ENCODE measurements at places on chromosomes 3 and 15.

DNA sequence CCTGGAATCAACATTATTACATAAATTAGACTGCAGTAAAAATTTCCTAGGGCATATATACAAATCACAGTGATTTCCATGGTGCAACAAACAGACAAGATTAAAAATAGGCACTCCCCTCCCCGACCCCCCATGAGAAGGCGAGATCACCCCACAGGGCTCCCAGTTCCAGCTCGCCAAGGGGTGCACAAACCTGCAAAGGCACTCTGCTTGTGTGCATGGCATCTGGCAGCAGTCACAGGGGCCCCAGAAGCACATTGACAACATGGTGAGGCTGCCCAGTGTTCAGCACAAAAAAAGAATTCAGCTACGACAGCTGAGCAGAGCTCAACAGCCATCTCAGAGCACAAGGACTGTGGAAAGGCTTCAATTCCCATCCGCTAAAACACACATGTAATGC is 19.2 kb upstream of the CERS3 start:
- no peak for DNase-seq

DNA sequence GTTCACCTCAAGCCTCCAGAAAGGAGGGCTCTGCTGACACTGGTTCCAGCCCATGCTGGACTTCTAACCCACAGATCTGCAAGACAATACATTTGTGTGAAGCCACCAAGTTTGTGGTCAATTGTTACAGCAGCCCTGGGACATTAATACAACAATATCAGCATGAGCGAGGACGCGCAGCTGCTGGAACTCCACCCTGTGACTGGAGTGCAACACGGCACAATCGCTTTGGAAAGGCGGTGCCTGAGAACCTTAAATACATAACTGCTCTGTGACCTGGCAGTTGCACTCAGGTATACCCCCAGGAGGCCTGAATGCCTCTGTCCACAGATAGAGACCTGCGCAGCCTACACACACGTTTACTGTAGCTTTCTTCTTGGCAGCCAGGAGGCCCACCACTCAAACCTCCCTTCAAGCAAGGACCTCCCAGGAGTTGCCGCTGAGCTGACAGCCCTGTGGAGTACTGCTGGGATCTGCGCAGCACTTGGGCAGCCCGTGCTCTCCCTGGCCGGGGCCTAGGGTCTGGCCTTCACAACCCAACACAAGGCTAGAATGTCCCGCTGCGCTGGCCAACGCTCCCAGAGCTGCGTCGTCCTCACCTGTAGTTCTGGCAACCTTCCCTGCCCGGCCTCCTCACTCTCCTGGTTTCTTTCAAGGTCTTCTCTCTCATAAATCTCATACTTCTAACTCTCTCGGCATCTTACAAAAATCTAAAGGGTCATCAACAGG is 8.3 kb downstream of the MRPS25 start:
- DNase-seq: no peak

DNA sequence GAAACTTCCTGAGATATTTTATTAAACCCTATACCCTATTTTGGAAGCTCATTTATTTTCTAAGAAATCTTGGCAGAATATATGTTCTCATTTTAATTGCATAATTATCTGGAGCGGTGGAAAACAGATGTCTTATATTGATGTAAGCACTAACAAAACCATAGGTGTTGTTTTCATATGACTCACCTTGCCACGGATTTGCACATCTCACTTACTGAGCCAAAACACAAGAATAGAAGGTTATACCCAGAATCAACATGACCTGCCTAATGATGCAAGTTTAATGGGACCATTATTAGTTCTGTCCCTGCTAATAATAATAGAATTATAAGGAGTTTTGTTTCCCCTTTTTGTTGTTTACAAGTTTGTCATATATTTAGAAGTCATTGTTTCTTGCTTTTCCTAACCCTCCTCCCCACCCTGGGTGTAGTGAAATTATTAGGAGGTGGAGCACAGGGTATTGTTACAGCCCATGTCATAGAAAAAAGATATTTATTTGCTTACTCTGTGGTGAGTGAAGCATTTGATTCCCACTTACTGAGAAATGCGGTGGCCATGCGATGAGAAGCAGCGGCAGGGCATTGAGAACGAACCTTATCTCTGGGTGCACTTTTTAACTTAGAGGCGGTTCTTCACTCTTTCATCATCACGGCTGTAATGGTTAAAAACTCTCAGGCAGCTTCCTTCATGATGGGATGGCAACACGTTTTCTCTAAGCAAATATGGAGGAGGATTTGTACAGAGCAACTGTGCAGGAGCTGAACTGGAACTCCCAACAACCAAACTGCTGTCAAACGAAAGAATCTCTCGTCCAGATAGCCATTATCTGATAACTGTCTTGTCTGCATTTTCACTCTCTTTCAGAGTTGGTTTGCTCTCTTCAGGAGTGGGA is 521 bp downstream of the IL5RA start:
- DNase-seq: no peak

DNA sequence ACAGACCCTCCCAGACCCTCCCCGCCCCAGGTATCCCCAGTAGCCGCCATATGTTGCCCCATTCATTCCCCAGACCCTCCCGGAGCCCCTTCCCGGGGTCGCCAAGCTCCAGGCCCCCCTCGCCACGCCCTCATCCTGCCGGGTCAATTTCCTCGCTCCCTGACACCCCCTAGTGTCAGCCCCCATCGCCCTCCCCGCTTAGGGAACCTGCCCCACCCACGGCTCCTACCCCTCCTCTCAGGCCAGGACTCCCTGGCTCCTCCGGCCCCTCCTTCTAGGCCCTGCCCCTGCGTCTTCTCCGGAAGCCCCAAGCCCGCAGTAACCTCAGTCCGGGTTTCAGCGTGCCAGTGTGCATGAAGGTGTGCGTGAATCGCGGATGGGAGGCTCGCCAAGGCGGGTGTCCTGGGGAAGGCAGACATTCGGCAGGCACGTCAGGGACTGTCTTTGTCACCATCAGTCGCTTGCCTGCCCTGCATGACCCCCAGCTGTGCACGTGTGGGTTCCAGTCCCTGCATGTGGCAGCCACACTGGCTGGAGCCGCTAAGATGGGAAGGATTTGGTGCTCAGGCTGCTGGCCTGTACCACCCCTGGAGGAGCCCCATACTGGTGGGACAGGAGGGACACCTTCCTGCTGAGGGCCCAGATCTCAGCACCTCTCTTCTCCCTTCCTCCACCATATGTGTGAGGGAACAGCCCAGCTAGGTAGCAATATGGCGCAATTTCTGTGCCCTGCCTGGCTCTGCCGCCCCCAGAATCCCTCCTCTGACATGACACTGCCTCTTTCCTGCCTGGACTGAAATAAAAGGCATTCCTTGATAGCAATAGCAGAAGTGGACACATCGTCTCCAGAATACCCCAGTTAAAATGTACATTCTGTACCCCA is 693 bp downstream of the DISP2 start:
- DNase-seq: no peak

- no peak for DNase-seq
Measured at GRCh38 chr3:193978030-193978429, 157.9 kb upstream of the HES1 start.

DNA sequence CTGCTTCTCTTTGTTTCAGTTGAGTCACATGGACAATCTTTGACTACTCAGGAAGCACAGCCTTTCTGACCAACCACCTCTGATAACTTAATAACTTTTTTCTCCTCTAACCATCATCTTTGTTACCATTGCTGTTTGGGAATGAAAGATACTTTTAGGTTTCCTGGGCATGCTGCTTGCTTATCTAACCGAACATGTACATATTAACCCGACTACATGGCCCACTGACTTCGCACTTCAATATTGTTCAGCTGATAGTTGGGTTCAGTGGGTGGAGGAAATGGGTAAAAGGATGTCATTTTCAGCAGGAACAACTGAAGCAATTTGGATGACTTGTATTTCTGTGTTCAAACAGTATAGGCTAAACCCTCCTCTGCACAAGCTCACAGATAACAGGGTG is 214.3 kb downstream of the SQOR start:
- DNase-seq: no peak

GRCh38 chr3:136650461-136650860 is 101.7 kb downstream of the STAG1 start:
- DNase-seq: no peak

DNA sequence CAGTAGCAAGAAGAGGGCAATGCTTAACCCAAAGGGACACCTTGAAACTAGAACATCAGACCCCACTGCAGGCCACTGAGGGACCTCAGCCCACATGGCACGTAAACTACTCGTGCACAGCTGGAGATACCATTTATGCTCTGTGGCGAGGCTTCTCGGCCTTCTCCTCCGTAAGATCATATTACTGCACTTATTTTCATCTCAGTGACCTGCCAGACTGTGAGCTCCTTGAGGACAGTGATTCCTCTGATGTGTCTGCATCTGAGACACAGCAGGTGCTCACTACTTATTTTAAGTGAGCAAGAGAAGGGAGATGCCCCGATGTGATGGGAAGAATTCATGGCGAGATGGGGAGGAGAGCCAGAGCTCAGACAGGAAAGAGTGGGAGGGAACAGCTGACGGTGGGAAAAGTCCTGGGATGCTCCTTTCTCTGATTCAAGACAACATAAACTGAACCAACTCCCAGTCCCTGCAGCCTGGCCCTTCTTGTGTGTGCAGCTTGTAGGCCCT is 137.6 kb downstream of the RPLP1 start:
- DNase-seq: no peak

DNA sequence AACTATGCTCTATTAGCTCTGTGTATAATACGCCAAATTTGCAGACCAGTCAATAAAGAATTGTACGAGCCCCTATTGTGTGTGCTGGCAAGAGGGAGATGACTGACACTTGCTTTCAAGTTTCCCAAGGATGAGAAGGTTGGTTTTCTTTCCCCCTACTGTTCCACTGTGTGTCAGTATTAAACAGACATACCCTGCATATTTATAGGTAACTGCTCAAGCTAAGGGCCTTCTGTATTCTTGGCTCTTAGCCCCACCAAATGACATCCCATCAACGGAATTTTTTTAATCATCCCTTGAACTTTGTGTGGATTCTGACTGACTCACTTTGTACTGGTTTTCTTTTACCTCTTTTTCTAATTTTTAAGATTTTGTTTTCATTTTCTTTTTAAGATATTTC is 60.6 kb upstream of the GYG1 start:
- DNase-seq: no peak

DNA sequence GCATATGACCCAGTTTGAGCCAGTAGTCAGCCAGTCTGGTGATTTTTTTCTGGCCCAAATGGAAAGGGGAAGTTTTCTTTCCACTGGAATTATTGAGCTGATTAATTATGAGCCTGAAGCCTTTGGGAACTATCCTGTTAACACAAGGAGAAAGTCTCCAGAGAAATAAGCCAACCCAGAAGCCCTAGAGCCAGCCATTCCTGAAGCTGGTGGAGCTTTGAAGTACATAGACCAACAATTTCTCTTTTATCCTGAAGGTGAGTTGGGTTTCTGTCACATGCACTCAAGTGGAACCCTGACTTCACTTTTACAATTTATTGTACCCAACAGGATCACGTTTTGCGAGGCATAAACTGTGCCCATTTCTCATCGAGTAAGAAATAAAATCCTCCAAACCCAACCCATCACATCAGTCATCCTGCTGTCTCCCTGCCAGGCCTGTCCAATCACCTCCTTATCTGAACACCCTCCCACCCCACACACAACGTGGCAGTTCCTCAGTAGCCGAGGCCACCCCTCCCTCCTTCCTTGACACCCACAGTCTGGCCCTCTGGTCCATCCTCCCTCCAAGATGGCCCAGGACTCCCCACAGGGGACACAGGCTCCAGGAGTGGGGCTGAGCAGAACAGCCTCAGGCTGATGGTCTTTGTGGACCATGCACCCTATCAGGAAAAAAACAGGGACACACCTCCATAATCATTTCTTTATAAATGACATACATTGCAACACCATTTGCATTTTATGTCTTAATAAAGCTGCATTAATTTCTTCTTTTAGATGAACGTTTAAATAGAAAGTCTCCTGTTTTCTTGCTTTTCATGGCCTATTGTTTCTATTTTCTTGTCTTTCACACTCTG is 55.7 kb upstream of the GATA2 start:
- no peak for DNase-seq

DNA sequence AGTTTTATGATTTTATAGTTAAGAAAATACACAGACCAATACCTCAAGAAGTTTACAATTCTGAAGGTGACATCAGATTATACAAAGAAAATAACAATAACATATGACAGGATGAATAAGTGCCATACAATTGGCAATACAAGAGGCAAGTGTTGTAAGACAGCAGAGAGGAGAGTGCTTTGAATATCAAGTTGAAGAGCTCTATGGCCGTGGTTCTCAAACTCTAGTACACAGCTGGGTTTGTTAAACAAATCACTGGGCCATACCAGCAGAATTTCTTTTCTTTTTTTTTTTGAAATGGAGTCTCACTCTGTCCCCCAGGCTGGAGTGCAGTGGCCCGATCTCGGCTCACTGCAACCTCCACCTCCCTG is 167.1 kb upstream of the NECTIN3 start:
- no peak for DNase-seq

GRCh38 chr3:50436114-50436674 is 67.2 kb downstream of the CACNA2D2 start:
- DNase-seq: peak; percentile 89

GRCh38 chr15:63490345-63491034 is 13.9 kb upstream of the USP3 start:
- peak; percentile 86 for DNase-seq

DNA sequence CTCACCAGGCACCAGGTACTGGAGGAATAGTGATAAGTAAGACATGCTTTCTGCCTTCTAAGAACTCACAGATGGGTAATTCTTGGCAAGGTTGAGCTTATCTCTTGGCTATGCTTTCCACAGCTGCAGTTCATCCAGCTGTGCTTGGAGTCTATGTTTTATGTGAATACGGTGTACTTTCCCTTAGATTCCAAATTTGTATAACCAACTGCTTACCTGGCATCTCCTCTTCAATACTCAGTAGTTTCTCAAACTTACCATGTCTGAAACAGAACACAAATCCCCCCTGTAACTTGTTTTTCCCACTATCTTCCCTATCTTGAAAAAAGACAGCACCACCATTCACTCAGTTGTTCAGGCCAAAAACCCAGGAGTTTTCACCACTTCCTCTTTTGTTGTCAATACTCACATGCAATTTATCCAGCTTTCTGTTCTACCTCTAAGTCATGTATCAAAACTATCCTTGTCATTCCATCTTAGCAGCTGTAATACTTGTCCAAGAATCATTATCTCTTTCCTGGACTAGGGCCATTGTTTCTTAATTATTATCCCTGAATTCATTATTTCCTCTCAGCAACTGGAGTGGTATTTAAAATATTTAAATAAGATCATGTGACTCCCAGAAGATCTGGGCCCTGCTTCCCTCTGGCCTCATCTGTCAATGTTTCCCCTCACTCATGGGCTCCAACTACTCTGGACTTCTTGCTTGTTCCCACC is 32.6 kb downstream of the COL6A5 start:
- DNase-seq: peak; percentile 5

DNA sequence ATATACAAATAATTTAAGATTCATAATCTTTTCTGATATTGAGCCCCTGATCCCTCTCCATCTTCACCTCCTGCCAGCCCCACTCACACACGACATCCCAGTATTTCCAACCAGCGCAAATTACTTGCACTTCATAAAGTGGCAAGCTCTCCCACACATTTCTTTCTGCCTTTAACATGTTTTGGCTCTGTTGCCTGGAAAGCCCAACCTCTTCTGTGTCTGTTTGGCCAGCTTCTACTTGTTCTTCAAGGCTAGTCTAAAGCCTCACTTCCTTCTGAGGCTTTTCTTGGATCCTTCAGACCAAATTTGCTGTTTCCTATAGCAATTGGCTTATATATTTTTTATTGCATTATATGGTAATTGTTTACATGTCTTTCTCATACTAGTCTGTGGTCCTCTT is 5.1 kb upstream of the TM6SF1 start:
- DNase-seq: no peak

- DNase-seq: no peak
Measured at GRCh38 chr15:88902221-88902835, 7.0 kb upstream of the HAPLN3 start.
